Naive thymus-derived CD4-positive, alpha-beta T cell (primary cell): ENCODE measurements at places on chromosomes 2 and 18.

GRCh38 chr18:4232656-4233055 is 222.5 kb downstream of the DLGAP1 start:
- no peak for DNase-seq

- DNase-seq: no peak
These were observed 21.7 kb upstream of the CABLES1 start for GRCh38 chr18:23113576-23113975.

GRCh38 chr18:28736223-28736622 is 559.3 kb upstream of the CDH2 start:
- DNase-seq: no peak

- DNase-seq: no peak
These were observed 620.2 kb downstream of the CPS1 start for GRCh38 chr2:211176514-211177141.

- no peak for DNase-seq
These were observed 30.1 kb downstream of the TMEM18 start for GRCh38 chr2:647003-647560.

DNA sequence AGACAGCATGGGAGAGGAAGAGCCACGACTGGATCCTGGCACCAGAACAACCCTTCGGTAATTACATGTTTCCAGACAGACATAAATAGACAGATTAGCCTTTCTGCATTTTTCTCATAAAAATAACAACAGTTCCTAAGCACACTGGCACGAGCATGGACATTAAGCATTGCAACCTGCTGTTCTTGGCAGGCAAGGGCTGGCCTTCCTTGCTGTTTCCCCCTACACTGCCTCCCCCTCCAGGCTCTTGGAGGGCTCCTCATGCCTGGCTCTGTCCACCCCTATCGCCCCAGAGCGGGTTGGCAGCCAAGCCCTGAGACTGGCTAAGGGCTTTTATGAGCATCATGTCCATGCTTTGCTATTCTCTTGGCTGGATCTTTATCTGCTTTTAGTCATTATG is 89.6 kb downstream of the TTC32 start:
- no peak for DNase-seq

DNA sequence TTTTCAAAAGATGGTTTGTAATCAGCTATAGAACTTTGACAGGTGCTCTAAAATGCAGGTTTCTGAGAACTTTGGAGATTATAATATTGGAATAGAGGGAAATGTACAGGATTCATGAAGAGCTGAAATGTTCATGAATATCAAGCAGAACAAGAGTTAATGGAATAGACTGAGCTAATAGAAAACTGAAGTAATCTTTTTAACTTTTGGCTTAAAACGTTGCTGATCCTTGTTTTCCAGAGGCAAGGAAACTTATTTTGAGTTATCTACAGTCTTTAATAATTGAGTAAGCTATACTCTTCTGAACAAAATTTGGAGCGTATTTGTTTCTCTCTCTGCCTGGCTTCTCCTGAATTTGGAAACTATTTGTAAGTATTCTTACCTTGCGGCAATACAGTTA is 10.8 kb upstream of the IL18RAP start:
- DNase-seq: no peak

- DNase-seq: no peak
These were observed 57.7 kb downstream of the LCLAT1 start for GRCh38 chr2:30504731-30505130.

GRCh38 chr2:4139731-4140130 is 436.4 kb downstream of the DCDC2C start:
- no peak for DNase-seq

- DNase-seq: no peak
These were observed 87.6 kb downstream of the ALPK2 start for GRCh38 chr18:58541146-58541788.

GRCh38 chr2:218149848-218150440 is 16.8 kb downstream of the CXCR1 start:
- no peak for DNase-seq

DNA sequence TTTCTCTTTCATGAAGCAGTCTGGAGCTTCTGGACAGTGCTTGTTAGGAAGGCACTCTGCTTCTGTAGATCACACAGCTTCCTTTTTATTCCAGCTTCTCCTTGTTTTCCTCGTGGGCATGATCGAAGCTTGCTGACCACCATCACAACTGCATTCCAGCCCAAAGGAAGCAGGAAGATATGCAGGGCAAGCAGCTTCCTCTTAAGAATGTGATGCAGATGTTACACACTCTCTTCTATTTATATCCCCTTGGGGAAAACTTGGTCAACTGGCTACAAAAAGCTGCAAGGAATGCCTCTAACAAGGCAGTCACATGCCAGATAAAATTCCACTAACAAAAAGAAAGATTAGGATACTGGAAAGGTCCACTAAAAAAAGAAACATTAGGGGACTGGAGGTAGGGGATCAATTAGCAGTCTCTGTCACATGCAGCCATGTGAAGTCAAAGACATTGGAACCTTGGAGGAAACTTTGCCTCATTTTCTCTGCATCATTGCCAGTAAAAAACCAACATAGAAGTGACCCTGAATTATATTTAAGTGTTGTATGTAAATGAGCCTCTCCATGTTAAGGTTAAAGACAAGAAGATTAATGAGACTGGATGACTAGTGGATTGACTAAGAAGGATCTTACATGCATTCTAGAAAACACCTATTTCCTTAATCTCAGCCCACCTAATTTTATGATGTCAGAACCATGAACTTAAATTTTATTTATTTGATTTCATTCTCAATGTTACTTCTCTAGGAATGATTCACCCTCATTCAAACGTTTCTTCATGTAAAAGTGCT is 98.3 kb downstream of the NAB1 start:
- DNase-seq: no peak

DNA sequence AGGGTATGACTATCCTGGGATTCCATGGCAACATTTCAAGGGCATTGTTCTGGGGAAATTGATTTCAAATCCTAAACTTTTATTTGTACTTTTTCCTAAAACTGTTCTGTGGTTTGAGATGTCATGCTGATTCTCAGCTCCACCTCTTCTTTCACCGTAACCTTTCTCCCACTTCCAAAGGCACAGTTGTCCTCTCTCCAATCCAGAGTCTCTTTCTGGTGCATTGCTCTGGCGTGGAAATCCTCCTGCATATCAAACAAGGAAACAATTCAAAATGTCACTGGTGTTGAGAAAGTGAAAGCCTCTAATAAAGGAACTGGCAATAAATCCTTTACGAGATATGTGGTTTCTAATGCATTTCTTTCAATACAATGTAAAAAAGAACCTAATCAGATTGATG is 155.1 kb upstream of the CDH2 start:
- no peak for DNase-seq

- DNase-seq: no peak
These were observed 186.4 kb upstream of the ST6GAL2 start for GRCh38 chr2:107072150-107072940.

DNA sequence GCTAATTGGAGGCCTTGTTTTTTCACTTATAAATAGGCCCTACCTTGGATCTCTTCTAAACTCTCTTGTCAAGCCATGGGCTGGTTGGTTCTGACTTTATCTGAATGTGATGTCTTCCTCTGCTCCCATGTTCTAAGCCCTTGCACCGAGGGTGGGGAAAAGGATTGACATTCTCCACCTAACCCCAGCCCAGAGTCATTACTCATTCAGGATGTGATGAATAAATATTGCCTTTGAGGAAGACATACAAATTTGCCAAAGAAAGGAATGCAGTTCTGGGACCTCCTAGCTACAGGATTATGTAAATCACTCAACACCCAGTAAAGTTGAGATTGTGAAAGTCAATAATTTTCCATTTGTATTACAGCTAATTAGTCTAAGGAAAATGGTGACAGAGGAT is 142.1 kb upstream of the LYPD6 start:
- no peak for DNase-seq

DNA sequence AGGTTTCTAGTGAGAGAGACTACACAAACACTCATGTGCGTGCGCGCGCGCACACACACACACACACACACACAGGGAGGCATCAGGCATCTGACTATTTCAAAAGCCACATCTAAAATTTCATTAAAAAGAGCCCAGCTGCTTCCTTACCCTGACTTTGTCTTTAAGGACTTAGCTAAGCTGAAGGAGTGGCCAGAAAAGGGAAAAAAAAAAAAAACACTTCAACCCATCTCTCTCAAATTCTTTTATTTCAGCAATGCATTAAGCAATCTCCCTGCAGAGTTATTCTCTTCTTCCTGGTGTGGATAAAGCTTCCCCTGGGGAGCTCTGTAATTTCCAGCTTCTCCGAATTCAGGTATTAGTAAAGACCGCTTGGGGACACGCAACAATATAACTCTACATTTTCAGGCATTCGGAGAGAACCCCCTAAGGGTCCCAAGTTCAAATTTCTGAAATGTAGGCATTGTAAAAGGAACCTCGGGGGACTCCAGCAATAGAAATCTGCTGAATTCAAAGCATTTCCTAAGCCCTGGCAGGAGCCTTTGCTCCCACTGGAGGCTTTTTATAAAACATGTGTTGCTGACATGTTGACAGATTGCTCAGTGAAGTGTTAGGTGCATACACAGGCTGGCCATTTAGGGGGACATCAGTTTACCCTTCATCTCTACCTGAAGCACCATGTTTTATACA is 67.0 kb downstream of the ZNF521 start:
- DNase-seq: no peak

DNA sequence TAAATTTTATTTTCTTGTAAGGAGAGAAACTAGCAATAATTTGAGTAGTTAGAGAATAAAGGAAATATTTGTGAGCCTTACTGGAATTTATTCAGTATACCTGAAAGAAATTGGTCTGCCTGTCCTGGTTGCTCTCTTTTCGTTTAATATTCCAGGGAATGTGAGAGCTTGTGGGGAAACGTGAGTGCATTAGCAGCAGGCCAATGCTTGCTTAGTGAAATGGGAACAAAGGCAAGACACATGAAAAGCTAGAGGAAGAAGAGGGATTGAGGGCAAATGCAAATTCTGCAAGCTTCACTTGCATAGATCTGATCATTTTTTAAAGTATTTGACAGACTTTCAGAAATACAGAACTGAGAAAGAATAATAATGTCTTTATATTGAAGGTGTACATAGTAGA is 111.0 kb downstream of the ERBB4 start:
- DNase-seq: no peak

GRCh38 chr18:44733069-44733753 is 52.5 kb downstream of the SETBP1 start:
- no peak for DNase-seq

GRCh38 chr2:233928594-233929351 is 11.6 kb downstream of the TRPM8 start:
- DNase-seq: no peak

DNA sequence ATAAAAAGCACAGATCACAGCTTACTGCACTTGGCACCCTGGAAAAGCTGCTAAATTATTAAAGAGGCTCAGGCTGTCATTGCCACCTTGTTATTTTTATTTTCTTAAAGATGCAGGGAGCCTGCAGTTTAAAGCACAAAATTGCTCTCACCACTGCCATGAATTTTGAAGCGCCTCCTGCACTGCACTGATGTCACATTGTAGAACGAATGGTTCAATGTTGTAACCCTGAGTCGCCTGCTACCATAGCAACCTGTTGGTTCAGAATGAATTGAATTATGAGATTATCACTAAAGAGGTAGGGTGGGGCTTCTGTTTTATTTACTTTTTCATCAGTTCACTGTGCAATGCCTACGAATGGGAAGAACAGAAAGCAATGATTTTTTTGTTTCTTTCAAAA is 16.5 kb downstream of the SCG2 start:
- no peak for DNase-seq

DNA sequence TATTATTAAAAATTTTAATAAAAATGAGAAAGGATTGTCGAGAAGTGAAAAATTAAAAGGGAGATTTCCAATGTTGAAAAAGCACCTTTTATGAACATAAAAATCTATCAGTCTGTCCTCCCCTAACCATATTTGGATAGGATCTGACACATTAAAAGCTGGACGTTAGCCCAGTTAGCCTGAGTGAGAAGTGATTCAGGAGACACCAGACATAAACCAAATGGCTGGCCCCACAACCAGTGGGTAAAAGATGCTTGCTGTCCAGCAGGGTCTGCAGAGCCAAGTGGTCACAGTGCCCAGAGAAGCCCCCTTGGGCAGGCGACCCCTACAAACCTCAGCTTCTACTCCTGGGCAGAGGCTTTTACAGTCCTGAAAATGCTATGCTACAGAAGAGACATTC is 253.8 kb upstream of the LYPD1 start:
- no peak for DNase-seq

DNA sequence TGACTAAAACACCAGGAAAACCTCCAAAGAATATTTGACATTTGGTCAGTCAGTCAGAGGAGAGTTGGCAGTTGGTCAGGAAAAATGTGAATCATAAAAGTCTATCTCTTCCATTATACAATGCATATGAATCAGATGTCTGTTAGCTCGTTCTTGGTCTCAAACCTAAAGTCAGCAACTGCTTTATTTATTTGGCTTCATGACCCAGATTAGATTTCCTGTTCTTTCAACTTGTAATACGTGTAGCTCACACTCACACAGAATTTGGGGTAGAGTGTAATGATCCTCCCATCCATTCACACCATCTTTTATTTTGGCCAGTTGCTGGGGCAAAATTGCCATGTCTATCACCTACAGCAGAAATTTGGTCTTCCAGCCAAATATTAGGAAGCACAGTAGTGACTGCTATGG is 81.9 kb upstream of the COL5A2 start:
- DNase-seq: no peak
